ENCODE measurements at places on chromosomes 13 and 19. TPM values are rescaled to one million over a fixed set of nuclear protein-coding genes. Genes with fewer than 3 reads are reported as not detected.

DNA sequence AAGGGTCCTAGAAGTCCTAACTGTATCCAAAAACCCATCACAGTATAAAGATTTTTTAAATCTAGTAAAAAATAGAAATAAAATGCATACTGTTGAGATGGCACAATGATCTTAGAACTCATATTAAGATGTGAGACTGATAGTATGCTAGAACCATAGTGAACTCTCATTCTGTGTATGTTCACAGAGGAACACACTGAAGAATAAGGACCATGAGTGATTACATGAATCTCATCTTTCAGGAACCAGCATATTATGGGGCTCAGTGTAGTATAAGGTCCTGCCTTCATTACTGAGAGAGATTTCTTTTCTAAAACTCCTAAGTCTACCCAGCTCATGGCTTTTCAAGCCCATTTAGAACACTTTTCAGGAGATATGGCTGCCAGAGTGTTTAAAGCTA lies 59.8 kb upstream of the RFC3 start:
- H3K36me3 ChIP-seq: no peaks in the 10 kb centered on the region
- no peaks in the 10 kb centered on the region for H3K27me3 ChIP-seq
- H3K27ac ChIP-seq: no peak overlapping the region
- no peak for DNase-seq
- H3K4me3 ChIP-seq: no peak overlapping the region
- H3K4me1 ChIP-seq: no peaks in the 10 kb centered on the region

DNA sequence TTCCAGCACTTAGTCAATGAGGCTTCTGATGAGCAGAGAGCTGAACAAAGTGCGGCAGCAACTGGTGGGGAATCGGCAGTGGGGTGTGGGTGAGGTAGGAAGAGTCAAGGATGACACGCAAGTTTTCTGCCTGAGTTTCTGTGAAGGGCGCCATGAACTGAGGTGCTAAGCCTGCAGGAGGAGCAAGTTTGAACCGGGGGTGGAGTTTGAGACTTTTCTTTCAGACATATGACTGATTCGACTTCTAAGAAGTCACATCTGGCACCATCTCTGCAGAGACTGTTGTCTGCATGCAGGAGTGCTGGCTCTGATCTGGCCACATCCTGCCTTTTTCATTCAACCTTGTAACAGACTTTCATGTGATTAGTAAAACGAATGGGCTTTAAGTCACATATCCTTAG lies 14.8 kb upstream of the GPI start:
- H3K4me1 ChIP-seq: no peaks in the 10 kb centered on the region
- no peak overlapping the region for H3K4me3 ChIP-seq
- no peak overlapping the region for H3K27ac ChIP-seq
- H3K27me3 ChIP-seq: no peaks in the 10 kb centered on the region

GRCh38 chr13:39144941-39145533 lies 106.8 kb downstream of the NHLRC3 start:
- no peak overlapping the region for H3K27ac ChIP-seq
- peaks cover 26% of the 10 kb centered on the region for H3K27me3 ChIP-seq
- no peaks in the 10 kb centered on the region for H3K4me1 ChIP-seq
- no peak overlapping the region for H3K4me3 ChIP-seq

GRCh38 chr19:33349319-33350289 lies 23.9 kb upstream of the CEBPG start:
- DNase-seq: no peak
- H3K36me3 ChIP-seq: no peaks in the 10 kb centered on the region
- no peak overlapping the region for H3K27ac ChIP-seq
- H3K4me1 ChIP-seq: no peaks in the 10 kb centered on the region
- peaks cover 38% of the 10 kb centered on the region for H3K27me3 ChIP-seq

The FLT1 gene
- total RNA-seq: 2.2 TPM

The TMPRSS9 gene
- total RNA-seq: 0.17 TPM

The MUC16 gene
- 0.15 TPM for total RNA-seq
